ENCODE measurements at places on chromosomes 1 and 21. TPM values are rescaled to one million over a fixed set of nuclear protein-coding genes. Genes with fewer than 3 reads are reported as not detected.

FCRLA gene
- total RNA-seq, result 0.83 TPM

IGSF21 gene
- not detected for total RNA-seq

LRRC53 gene
- not detected for total RNA-seq

ZMYM1 gene
- total RNA-seq, result 26.3 TPM

AVPR1B gene
- not detected for total RNA-seq

ZNF593OS gene
- total RNA-seq, result not detected

SDF4 gene
- 205 TPM for total RNA-seq

SLC26A9 gene
- not detected for total RNA-seq

All from smooth muscle cell of the umbilical artery (primary cell).